ENCODE measurements at places on chromosomes 7 and 10.

- no peak for DNase-seq
Observed at GRCh38 chr10:67050415-67050814, 124.6 kb downstream of the LRRTM3 start.

- DNase-seq, result no peak
Observed at GRCh38 chr7:288671-289101, 1.3 kb upstream of the FOXL3 start.

- DNase-seq, result no peak
Observed at GRCh38 chr7:31022726-31023125, 29.4 kb upstream of the ADCYAP1R1 start.

GRCh38 chr10:122116331-122116730 lies 127.4 kb downstream of the TACC2 start:
- DNase-seq, result no peak

DNA sequence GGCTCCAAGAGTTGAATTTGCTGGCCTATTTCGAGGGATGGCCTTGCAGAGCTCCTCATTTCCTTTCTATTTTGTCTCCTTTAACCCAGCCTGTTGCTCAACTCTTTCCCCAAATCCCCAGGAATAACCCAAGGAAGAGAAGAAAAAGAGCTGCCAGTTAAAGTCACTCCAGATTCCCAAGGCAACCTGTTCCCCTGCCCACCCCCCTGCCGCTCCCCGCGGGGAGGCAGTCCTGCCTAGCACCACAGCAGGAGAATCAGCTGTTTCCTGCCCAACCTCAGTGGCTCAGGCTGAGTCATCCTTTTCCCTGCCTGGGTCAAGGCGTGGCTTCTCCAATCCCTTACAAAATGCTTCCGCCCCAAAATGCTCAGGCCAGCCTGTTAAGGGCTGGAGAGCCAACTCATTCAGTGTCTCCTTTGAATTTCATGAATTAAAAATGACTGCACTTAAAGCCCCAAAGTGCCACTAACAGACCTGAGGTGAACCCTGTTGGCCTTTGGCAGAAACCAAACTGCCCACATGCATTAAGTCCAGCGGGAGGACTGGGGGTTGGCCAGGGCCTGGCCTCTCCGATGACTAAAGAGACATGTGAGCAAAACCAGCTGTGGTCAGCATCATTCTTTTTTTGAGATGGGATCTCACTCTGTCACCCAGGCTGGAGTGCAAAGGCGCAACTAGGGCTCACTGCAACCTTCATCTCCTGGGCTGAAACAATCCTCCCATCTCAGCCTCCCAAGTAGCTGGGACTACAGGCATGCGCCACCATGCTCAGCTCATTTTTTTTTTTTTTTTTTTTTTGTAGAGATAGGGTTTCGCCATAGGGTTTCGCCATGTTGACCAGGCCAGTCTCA lies 83.2 kb upstream of the KIF5B start:
- peak; percentile 64 for DNase-seq

- DNase-seq, result no peak
Observed at GRCh38 chr7:128351296-128352152, 7.8 kb upstream of the RBM28 start.

DNA sequence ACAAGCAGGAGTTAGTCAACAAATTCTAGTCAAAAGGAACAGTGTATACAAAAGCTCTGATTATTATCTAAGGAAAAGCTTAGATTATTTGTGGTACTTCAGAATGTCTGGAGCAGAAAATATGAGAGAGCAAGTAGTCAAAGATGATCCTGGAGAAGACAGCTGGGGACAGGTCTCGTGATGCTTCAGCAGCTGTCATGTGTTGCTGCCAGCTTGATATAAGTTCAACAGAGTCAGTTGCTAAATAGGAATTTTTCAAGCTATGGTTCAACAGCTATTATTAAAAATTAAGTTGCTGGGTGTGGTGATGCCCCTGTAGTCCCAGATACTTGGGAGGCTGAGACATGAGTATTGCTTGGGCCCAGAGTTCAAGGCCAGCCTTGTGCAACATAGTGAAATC lies 240.0 kb upstream of the RHOBTB1 start:
- DNase-seq, result no peak

GRCh38 chr7:44333911-44334733 lies 8.7 kb upstream of the CAMK2B start:
- DNase-seq, result peak; percentile 3

- no peak for DNase-seq
Observed at GRCh38 chr7:139687211-139687954, 90.4 kb downstream of the HIPK2 start.

DNA sequence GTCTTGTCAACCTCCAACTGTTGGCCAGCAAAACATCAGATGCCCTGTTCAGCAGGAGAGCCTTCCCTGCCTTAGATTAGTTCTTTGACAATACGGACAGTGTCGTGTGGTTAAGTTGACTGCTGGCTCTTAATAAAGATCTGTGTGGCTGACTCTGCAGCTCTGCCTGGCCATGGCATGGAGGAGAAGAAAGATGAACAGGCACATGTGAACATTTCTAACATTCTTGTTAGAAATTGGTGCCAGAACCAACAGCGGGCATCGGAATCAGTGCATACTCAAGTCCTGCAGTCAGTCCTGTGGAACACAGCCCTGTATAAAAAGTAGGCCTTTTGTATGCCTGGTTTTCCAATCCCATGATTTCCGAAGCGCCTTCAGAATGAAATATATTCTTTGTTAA lies 455.6 kb downstream of the POM121L12 start:
- DNase-seq, result no peak

- DNase-seq, result no peak
Observed at GRCh38 chr7:52691257-52691656, 344.2 kb upstream of the POM121L12 start.

GRCh38 chr10:48608279-48608681 lies 3.4 kb upstream of the ARHGAP22 start:
- peak; percentile 74 for DNase-seq

GRCh38 chr7:91127325-91127724 lies 136.9 kb upstream of the FZD1 start:
- DNase-seq, result no peak

GRCh38 chr7:116979430-116979829 lies 26.1 kb downstream of the ST7 start:
- DNase-seq, result no peak

DNA sequence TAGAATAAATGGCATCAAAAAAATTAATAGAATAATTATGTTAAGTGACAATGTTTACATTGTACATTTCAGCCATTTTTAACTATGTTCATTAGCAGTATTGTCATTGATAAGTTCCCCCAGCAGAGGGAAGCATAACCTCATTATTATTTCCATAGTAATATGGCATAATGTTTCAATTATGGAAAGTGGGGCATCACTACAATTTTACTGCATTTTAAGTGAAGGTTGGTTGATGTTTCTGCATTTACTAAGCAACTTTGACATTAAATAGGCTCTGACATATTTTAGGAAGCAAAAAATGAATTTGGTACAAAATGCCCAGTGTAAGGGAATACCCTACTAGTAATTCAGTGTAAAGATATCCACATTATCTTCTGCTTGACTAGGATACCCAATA lies 218.3 kb downstream of the SEMA3A start:
- DNase-seq, result peak; percentile 11

DNA sequence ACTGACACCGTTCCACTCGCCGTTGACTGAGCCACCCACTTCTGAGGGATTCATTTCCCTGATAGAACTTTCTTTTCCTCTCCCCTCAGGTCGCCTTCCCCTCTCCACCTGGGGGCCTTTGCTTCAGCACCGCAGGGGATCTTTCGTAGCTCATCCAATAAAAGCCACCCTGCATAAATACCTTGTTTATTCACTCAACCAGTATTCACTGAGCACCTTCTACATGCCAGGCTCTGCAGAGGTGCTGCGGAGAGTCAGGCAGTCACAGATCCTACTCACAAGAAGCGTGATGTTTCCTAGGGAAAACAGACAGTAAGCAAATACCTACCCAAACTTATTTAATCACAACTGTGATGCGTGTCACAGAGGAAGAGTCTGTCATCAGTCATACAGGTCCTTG lies 127.7 kb downstream of the TEX36 start:
- DNase-seq, result no peak

- no peak for DNase-seq
Observed at GRCh38 chr7:107166736-107167426, 1.9 kb upstream of the HBP1 start.

- no peak for DNase-seq
Observed at GRCh38 chr10:132245056-132245455, 58.3 kb downstream of the DPYSL4 start.

- DNase-seq, result peak; percentile 2
Observed at GRCh38 chr7:30934732-30935568, 23.3 kb downstream of the AQP1 start.

GRCh38 chr7:47666164-47666862 lies 84.4 kb upstream of the TNS3 start:
- DNase-seq, result no peak

GRCh38 chr7:148729984-148730733 lies 31.5 kb downstream of the CUL1 start:
- DNase-seq, result no peak

- no peak for DNase-seq
Observed at GRCh38 chr7:12911053-12911452, 223.6 kb downstream of the ARL4A start.

GRCh38 chr10:72353965-72354355 lies 759 bp downstream of the DNAJB12 start:
- DNase-seq, result peak; percentile 26

DNA sequence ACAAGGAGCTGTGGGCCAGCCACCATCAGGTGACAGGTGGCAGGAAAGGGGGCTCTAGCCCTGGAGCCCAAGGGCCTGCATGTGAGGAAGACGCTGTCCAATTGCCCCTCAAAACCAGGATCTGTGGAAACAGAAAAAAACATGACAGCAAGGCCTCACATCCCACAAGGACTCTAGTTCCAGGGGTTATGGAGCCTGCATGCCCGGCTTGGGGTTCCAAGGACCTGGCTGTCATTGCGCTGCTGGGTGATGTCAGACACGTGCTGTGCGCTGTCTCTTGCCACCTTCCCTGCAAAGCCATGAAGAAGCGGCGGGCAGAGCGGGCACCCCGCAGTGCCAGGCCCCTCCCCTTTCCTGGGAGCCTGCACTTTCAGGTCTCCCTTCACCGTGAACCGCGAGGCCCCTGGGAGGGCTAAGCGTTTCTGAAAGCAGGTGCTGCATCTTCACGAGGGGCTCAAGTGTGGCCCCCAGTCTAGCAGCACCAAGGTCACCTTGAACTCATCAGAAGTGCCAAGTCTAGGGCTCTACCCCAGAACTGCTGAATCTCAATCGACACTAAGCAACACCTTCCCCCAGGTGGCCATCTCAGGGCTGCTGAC lies 15.1 kb upstream of the CRYGN start:
- no peak for DNase-seq

DNA sequence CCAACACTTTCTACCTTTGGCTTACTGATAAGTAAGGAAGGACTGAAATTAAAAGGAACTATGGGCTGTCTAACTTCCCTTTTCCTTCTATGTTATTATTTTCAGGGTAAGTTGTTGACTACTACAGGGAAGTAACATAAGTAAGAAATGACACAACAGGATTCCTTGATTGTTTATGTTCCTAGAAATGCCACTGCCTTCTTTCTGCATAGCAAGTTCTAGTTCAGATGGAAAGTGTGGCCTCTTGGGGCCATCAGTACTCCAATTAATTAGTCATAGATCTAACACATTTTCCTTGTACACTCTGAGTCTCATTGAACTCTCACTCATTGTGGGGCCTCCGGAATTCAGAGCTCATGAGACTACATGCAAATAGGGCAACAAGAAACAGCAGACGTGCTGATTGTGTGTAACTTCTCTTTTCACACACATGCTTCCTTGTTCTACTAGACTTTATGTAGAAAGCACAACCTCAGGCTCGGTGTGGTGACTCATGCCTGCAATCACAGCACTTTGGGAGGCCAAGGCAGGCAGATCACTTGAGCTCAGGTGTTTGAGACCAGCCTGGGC lies 35.3 kb upstream of the HIBADH start:
- no peak for DNase-seq

DNA sequence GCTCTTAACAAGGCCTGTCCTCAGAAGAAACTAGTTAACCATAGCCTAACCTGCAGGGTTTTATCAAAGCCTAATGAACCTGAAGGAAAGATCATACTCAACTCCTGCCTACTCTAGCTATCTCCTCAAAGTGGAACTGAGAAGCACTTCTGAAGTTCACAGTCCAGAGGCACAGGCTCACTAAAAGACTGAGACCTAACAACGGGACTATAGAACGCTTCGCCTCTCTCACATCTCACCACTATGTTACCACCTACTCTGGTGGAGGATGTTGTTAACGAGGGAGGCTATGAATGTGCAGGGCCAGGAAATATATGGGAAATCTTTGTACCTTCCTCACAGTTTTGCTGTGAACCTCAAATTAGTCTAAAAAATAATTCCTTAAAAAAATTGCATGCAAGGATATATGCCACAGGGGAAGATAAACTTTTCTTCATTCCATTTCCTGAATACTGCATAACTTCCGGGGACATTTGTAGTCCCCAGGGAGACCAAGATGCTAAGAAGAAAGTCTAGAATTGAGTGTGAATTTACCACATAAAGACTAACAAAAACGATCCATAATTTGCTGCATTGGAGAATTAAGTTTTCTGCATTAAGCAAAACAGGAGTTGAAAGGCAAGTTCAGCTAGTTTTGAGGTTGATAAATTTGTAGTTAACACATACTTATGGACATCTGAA lies 21.6 kb downstream of the LIPJ start:
- DNase-seq, result no peak

DNA sequence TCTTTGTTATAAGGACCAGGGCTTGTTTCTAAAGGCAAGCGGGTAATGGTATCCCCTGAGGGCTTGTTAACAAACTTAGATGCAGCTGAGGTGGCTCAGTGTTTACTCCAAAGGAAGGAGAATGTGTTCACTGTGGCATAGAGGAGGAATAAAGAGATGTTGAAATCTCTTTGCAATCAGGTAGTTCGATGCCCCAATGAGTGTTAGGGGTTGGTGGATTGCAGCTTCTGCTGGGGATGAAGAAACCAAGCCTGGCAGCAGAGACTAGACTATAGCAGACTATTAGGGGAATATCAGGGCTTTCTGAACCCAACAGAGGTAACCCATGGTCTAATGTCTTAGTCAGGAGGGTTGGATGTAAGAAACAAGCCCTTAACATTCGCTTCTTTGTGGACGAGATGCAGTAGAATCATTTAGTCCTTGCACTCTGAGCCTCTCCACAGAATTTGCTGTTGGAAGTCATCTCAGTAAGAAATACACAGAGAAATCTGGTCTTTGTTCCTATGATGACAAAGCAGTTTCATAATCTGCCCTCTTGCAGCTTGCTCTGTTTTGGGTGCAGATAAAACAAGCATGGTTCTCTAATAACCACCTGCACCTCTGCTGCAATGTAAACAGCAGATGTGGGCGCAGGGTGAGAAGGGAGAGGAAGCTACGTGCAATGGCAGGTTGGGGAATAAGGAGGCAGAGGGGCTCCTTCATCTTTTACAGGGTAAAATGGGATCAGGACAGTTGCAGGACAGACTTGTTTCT lies 108.6 kb downstream of the NRF1 start:
- no peak for DNase-seq

- no peak for DNase-seq
Observed at GRCh38 chr7:80611779-80612178, 26.7 kb upstream of the CD36 start.

DNA sequence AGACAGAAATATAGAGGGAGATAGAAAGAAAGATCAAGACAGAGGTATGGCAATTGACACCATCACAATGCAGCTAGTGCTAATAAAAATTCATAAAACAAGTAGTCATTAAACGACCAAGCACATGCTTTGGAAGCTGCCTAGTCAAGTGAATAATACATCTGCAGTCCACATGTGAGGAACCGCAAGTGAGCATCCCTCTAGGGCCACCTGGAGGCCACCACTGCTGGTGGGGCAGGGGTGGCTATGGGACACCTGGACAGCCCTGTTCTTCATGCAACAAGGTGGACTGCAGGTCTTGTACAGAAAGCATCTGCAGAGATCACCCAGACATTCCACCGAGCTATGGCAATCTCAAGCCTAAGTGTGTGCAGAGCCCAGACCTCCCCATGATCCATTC lies 451.1 kb upstream of the PFKP start:
- no peak for DNase-seq

GRCh38 chr10:76305930-76306615 lies 874.6 kb downstream of the LRMDA start:
- no peak for DNase-seq

All from HEK293T (cell line).